ENCODE measurements at places on chromosomes 1 and 21.

DNA sequence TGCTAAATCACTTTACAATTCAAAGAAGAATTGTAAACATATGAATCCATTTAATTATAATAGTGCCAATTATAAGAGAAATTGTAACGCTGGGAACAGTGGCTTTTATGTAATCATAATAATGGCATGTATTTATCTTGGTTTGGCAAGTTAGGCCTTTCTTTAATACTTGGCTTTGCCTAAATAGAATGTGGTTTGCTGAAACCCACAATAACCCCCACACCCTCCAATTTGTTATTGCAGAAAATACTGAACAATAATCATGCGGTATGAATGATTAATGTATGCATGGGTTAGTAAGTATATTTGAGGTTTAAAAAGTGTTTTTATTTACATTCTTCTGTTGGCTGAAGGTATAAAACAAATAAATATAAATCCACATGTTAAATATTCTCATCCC is 138.2 kb downstream of the NFIA start:
- no peak for DNase-seq

DNA sequence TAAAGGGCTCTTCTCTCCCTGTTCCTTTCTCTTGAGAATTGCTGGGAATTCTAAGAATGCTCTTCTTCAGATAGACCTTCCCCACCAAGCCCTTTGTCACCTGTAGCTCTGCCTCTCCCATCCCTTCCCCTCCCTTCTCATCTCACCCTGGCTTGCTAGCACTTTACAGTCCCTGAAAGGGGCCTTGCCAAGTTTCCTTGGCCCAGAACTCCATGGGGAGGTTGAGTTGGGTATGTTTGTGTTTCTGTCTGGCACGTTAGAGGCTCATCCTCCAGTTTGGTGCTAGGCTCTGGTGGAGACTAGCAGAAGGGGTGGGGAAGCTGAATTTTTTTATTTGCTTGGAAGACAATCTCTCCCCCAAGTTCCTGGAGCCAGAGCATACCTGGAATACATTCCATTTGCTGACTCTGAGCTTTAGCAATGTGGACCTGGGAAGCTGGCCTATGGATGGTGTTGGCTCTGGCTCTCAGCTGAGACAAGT is 4.9 kb downstream of the CGN start:
- DNase-seq: peak; percentile 15

- peak; percentile 47 for DNase-seq
Observed at GRCh38 chr1:202586018-202586821, 124.0 kb downstream of the SYT2 start.

DNA sequence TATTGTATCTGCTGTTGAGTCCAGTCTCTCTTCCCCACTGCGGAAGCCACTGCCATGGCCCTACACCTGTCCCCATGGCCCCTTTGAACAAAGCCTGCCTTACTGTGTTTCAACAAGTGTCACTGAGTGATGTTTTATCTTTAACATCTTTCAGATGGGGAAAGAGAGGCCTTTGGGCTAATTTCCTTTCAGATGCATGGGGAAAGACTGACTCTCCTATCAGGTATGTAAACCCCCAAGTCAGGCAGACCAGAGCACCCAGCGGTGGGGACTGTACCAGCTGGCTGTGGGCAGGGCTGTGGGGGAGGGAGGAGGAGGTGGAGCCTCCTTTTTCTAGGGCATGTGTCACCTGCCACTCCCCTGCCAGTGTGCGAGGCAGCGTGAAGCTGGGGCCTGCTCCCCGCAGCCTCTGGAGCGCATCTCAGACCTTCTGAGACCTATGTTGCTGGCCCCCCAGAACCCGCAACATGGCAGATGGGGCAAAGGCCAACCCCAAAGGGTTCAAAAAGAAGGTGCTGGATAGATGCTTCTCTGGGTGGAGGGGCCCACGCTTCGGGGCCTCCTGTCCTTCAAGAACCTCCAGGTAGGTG is at the start of gene PLA2G2F:
Gene PLA2G2F, plus strand, starts transcription at position 363 of the 590 bp plus-strand sequence. Its CDS starts 105 bp downstream, at position 468.
- no peak for DNase-seq

DNA sequence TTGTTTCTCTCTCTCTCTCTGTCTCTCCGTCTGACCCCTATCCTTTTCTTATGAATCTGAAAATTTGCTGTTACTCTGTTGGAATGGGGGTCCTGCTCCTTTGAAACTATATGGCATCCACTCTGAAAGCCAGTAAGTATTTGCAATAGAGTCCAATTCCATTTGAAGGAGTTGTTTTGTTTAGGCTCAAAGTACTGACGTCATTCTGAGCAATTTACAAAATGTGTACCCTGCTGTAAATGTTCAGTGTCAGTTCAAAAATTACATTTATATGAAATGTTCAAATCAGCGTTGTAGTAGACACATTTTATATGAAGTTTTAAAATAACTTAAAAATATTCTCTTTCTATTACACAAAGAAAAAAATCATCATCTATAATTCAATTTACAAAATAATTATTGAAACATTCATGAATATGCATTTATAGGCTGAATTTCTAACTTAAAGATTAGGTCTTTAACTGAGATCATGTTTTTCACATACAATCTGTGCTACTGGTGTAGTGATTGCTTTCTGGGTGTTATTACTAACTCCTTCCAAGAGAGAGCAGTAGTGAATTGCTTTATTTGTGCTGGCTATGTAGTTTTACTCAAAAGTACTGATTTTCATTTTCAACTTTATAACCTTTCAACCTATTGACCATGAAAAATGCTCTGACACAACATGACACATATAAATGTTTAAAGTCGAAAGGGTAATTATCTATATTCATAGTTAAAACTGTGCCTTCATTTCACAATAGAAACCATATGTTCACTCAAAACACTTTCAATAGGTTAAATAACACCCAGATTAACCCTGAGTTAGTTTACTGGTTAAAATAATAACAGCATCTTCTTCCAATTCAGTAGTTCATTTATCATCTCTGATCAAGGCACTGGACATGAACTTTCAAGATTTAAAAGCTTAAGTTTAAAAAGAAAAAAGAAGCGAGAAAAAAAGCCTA is 253.1 kb upstream of the ADGRL4 start:
- DNase-seq: no peak

- DNase-seq: no peak
Observed at GRCh38 chr1:25700626-25701025, 84.0 kb downstream of the MAN1C1 start.

DNA sequence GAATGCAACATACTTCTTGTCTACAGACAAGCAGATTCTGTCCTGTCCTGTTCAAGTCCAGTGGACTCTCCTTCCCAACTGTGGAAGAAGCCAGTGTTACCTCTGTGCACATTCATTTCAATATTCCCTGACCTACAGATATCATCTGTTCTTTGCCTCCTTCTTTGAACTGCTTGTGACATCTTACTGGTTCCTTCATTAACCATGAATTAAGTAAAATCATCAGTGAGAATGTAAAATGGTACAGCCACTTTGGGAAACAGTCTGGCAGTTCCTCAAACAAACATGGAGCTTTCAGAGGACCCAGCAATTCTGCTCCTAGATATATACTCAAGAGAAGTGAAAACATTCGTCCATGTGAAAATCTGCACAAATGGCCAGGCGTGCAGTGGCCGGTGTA is 6.8 kb downstream of the SRARP start:
- DNase-seq: no peak

All from MG63 (cell line).